ENCODE measurements at places on chromosomes 16 and 17.
A peak's percentile ranks its signal among the peaks of the same experiment; 100 is the strongest.

DNA sequence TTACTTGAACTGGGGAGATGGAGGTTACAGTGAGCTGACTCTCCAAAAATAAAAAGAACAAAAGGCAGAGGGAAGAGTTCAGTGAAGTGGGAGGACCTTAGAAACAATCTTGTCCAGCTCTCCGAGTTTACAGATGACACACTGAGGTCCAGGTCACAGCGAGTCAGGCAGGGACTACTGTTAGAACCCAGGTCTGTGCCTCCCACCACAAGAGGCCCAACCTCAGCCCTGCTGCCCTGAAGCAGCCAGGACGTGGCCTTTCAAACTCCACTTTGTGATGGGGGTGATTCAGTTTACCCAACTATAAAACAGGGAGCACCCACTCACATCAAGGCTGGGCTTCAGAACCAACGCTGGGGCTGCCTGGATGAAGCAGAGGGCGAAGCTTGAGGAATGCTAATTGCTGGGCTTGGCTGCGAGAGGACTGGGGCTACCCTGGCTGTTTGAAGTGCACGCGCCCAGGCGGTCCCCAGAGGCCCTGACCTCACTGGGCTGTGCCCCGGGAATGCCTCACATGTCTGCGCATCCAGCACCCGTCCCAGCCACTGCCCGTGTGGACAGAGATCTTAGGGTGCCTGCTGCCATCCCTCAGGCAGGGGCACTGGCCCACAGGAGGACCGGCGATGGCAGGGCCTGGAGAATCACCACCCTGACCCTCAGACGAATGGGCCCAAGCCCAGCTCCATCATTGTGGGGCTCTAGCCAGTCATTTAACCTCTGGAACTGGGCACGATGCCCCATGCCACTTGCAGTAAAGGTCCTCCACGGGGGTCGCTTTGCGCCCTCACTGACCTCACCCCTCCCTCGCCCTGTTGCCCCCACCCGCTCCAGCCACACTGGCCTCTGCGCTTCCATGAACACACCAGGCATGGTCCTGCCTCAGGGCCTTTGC lies 11.4 kb downstream of the SLC5A10 start:
- no peak for DNase-seq

DNA sequence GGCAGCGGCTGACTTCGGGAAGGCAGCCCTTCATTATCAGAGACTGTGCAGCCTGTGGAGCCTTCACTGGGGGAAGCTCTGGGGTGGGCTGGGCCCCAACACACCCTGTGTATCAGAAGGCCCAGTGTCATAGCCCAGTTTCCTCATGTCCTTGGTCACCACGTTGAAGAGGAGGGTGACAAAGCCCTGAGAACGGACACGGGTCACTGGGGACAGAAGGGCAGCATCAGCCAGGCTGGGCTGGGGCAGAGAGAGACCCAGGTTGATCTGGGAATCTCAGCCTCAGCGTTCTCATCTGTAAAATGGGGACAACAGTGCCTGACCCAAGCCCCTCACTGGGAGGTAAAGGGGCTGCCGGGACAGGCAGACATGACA lies 19.3 kb downstream of the B9D1 start:
- no peak for DNase-seq

- DNase-seq, result peak; percentile 64
Measured at GRCh38 chr17:77645072-77646045, 313.1 kb upstream of the TNRC6C start.

DNA sequence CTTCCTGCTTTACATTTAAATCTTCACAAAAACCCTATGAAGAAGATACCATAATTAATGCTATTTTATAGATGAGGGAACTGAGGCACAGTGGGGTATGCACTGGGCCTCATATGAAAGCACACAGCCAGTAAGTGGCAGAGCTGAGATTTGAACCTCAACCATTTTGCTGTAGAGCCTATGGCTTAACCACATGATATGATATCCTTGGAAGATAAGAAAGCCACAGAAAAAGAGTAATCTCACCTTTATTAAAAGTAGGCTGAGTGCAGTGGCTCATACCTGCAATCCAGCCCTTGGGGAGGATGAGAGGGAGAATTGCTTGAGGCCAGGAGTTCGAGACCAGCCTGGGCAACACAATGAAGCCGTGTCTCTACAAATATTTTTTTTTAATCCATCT lies 15.0 kb upstream of the TOB1 start:
- no peak for DNase-seq

DNA sequence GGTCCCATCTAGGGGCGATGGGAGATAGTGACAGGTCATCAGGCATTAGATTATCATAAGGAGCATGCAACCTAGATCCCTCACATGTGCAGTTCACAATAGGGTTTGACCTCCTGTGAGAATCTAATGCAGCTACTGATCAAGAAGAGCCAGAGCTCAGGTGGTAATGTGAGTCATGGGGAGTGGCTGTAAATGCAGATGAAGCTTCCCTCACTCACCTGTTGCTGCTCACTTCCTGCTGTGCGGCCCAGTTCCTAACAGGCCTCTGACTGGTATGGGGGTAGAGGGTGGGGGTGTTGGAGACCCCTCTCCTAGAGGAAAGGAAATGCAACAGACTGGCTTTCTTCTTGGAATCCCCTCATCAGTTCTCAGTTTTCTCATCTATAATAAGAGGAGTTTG lies 131.4 kb downstream of the CA10 start:
- DNase-seq, result no peak

GRCh38 chr16:17921357-17921978 lies 415.1 kb downstream of the NPIPA8 start:
- DNase-seq, result peak; percentile 60

GRCh38 chr17:42052346-42052877 lies 2.0 kb upstream of the C17orf113 start:
- DNase-seq, result no peak

DNA sequence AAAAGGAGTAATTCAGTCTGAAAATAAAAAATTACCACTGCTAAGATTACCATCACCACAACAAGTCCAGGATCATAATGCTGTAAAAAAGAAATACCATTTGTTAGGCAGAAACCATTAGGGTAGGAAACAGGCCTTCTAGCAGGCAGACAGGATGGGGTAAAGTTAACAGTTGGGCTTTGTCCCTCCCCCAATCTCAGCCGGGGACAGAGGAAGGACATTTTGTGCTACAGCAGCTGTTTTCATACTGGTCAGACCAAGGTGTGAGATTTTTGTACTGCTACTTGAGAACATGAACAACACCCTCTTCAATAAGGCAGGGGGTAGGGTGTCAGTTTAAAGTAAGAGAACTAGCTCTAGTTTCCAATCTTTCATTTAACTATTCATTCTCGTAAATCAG lies 49.2 kb upstream of the ITGA2B start:
- no peak for DNase-seq

- DNase-seq, result no peak
Measured at GRCh38 chr16:73213732-73214455, 166.0 kb upstream of the ZFHX3 start.

- DNase-seq, result peak; percentile 18
Measured at GRCh38 chr16:529012-529575, 1.6 kb downstream of the CAPN15 start.

DNA sequence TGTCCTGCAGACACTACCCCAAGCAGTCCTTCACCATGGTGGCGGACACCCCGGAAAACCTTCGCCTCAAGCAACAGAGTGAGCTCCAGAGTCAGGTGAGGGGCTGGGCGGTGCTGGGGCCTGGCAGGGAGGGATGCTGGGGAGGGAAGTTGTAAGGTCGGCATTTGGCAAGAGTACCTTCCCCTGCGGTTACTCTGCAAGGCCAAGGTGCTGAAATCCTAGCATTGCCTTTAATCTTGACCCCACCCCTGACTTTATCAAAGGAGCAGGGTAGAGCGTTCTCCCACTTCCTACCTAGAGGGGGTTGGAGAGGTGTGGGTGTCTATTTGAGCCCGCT lies 20.5 kb downstream of the LASP1 start:
- DNase-seq, result no peak

GRCh38 chr16:58462997-58463941 lies 36.7 kb upstream of the NDRG4 start:
- DNase-seq, result peak; percentile 7

DNA sequence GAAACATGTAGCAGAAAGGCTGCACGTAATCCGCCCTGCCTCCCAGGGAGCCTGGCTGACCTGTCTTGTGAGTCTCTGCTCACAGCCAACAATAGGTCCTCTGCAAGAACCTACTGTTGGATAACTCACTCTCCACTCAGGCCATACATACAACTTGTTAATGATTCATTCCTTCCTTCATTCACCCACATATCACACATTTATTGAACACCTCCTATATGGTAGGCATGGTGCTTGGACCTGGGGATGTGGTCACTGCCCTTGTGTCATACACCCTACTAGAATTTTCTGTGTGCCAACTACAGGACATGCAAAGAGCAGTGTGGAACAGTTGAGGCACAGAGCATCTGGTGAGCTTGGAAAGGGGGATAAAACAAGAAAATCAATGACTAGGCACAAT lies 28.1 kb upstream of the HNF1B start:
- no peak for DNase-seq

GRCh38 chr16:70465999-70466804 lies 11.8 kb downstream of the FCSK start:
- DNase-seq, result no peak

DNA sequence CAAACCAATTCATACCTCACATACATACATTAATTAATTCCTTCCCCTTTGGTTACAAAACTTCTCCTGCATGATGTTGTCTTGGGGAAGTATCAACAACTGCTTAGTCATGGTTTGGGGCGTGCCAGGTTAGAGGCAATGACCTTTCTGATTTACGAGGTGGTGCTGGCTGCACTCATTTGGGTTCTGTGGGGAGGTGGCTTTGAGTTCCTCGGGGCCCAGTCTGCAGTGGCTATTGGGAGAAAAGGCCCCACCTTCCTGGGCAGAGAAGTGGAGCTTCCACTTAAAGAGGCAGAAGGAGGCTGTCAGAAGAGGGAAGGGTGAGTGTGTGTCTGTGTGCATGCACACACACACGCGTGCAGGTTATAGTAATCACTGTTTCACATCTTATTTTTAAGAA lies 10.2 kb upstream of the ETV4 start:
- DNase-seq, result no peak

- DNase-seq, result no peak
Measured at GRCh38 chr17:29653995-29654714, 31.4 kb upstream of the CORO6 start.

GRCh38 chr17:68094481-68095078 lies 59.0 kb downstream of the KPNA2 start:
- no peak for DNase-seq

- DNase-seq, result no peak
Measured at GRCh38 chr17:31492206-31492605, 100.7 kb downstream of the RAB11FIP4 start.

DNA sequence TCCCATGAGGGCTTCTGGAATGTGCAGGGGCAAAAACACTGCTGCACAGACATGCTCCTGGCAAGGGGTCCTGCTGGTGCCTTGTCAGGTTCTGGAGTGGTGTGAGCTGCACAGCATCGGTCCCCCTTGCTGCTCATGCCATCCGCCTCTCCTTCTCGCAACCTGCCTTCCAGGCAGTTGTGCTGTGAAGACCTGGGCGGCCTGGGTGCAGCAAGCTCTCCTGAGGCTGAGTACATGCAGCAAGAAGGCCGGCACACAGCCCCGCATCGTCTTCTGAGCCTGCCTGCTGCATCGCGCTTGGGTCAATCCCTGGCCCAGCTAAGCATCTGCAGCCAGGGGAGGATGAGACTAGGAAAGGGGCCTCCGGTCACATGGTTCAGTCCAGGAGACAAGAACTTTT lies 478 bp upstream of the TRPV1 start:
- no peak for DNase-seq

GRCh38 chr17:80825471-80826345 lies 165.9 kb upstream of the CHMP6 start:
- DNase-seq, result no peak

GRCh38 chr17:78082988-78083387 lies 45.6 kb downstream of the TMC6 start:
- no peak for DNase-seq

- DNase-seq, result peak; percentile 29
Measured at GRCh38 chr16:57906382-57907316, 64.3 kb downstream of the CNGB1 start.

DNA sequence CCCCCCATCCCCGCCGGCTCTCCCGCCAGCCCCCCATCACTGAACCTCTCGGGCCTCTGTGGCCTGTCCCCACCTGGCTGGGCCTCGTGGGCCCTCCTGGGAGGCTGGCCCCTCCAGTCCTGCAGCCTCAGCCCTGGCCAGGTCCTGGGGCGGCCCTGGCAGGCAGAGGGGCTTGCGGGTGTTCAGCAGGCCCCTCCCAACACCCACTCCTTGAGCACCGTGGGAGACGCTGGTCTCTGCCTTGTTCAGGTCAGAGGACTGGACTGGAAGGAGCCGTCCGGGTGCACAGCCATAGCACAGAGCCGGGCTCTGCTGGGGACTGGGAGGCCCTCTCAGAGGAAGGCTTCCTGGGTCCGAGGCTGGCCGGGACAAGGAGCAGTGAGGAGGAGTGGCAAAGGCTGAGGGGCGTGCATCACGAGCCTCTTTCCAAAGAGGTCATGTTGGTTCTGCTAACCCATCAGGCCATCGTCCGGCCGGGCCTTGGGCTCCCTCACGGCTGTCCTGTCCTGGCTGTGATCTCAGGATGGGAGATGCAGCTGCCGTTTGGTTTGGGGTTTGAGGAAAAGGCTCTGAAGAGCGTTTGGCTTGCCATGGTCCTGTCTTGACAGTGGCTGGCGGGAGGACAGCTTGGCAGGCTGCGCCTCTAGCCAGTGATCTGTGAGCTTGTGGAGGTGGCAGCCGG lies 6.3 kb upstream of the PABPN1L start:
- no peak for DNase-seq

- no peak for DNase-seq
Measured at GRCh38 chr16:88727871-88728270, 21.6 kb downstream of the CTU2 start.

GRCh38 chr16:75382611-75383010 lies 50.7 kb downstream of the CFDP1 start:
- no peak for DNase-seq

DNA sequence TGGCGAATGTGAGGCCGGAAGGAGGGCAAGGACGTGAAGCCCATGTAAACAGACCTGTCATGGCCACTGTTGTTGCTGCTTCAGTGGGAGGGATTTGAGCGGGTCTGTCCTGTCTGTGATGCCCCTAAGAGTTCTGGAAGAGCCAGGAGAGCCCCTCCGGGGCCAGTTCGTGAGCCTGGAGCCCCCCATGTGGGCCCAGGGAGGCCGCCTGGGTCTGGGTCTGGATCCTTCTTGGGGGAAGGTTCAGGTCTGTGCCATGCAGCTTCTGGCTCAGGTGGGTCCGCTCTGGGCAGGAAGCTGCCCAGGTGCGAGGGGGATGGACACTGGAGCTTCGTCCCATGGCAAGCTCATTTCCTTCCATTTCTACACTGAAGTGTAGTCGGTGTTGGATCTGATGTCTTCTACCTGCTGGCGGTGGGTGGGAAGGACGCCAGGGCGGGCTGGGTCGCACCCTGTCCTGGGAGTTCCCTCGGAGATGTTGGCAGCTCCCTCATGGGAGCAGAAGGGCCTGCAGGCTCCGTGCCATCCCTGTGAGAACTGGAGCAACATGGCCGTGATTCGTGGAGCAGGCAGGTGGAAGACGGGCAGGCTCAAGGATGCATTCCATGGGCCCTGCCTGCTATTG lies 11.2 kb upstream of the WFIKKN1 start:
- DNase-seq, result no peak

- DNase-seq, result no peak
Measured at GRCh38 chr16:64478252-64478906, 643.5 kb downstream of the CDH11 start.

- DNase-seq, result peak; percentile 46
Measured at GRCh38 chr16:1333149-1333812, at the start of gene BAIAP3. Gene BAIAP3 (plus strand): TSS chr16:1333645. CDS start chr16:1338550, 4,905 bp downstream.

Data from activated naive CD4-positive, alpha-beta T cell treated with Interleukin-2 at 50 U/mL for 16 hours (primary cell).